ENCODE measurements at places on chromosomes 5 and 9.
A peak's percentile ranks its signal among the peaks of the same experiment; 100 is the strongest.

DNA sequence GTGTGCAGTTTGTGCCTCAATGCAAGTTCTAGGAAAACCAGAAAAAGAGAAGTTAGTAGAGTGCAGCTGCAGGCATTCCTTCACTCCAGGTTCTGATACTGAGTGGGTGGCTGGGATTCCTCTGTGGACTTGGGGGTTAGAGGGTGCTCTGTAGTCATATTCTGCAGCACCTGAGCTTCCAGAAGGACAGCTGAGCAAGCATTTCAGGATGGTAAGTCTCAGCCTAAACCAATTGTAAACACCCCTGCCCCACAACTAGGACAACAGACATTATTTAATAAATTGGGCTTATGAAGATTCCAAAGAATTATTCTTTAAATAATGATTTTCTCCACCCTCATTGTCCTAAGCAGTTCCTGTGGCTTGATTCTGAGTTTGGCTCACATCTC lies 9.1 kb downstream of the FAXDC2 start:
- DNase-seq, result no peak

DNA sequence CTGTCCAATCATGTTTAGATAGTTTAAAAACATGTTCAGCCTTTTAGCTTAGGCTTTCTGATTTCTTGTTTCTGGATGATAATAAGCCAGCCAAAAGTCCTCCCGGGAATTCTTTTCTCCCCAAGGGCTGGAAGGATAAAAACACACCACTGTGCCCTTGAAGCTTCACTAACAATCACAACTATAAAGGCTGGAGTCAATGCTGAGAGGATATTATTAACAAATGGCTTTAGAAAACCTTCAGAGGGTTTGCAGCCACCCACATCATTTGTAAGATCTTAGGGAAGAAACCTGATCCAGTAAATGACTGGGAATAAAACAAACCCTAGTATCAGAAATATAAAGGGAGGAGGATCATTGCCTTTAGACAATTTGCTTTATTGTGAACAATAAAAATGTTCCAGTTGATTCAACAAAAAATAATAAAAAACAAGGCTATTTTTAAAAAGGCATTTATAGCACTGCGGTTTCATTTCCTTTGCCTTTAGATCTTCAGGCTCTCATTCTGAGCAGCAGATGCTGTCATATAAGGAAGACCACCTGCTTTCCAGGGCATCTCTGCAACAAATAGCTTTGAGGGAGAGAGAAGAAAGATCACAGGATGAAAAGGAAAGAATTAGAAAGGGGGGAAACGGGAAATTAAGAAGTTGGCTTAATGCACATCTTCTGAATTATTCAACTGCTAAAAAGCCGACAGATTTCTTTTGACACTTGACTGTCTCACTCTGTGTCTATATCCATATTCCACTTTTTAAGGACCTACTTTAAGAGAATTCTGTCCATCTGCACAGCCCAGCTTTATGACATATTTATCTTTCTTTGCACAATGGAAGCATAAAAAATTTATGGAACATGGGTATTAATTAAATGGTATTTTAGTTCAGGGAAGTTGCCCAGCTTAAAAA lies 277.2 kb upstream of the SLC24A2 start:
- DNase-seq, result no peak

- DNase-seq, result no peak
These were observed 4.0 kb downstream of the SNX30 start for GRCh38 chr9:112754578-112754977.

DNA sequence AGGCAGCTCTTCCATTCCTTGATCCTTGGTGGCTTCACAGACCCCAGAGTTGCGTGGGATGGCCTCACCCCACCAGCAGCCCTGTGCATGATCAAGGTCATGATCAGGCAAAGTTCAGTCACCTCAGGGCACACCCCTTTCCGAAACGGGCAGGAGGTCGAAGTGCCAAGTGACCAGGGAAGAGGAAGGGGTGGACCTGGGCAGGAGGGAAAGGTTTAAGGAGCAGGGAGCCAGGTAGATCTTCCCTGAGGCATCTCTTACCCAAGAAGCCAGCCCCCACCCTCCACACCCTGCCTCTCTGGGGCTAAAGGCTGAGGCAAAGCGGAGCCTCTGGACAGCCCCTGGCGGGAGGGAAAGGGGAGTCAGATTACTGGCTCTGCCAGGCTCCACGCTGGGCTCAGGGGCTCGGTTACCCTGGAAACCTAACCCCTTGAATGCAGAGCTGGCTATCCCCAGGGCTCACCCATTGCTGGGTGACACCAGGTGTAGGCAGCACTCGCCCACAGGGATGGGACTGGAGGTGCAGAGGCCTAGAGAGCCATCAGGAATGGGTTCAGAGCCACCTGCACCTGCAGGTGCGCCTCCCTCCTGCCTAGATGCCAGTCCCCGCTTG lies 3.6 kb downstream of the MGAT4B start:
- no peak for DNase-seq

GRCh38 chr9:110886832-110887231 lies 151.4 kb downstream of the LPAR1 start:
- peak; percentile 10 for DNase-seq

DNA sequence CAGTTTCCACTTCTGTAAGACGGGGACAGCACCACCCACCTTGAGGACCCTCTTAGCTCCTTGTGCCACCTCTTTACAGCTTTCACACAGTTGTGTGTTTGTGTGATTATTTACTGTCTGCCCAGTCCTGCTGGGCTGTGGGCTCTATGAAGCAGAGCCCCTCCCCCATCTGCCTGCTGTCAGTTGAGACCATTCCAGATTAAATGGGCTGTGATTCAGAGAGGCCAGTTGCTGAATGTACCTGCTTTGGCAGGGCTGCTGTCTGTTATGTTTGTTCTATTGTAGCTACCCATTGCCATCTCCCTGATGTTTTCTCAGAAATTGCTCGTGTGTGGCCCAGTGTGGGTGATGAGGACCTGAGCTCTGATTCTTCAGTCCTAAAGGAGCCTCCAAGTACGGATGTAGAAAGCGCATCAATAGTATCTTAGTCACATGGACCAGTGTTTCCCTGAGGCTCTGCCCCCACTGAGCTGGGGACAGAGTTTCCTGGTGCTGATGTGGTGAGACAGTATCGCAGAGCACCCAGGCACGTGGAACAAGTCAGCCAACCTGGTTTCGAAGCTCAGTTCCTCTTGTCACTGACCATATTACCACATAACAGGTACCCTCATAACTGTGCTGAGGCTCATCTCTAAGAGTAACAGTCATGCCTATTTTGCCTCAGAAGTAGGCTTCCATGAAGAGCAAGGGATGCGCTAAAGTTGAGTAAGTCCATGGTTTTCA lies 3.7 kb downstream of the ANGPTL2 start:
- DNase-seq, result no peak

DNA sequence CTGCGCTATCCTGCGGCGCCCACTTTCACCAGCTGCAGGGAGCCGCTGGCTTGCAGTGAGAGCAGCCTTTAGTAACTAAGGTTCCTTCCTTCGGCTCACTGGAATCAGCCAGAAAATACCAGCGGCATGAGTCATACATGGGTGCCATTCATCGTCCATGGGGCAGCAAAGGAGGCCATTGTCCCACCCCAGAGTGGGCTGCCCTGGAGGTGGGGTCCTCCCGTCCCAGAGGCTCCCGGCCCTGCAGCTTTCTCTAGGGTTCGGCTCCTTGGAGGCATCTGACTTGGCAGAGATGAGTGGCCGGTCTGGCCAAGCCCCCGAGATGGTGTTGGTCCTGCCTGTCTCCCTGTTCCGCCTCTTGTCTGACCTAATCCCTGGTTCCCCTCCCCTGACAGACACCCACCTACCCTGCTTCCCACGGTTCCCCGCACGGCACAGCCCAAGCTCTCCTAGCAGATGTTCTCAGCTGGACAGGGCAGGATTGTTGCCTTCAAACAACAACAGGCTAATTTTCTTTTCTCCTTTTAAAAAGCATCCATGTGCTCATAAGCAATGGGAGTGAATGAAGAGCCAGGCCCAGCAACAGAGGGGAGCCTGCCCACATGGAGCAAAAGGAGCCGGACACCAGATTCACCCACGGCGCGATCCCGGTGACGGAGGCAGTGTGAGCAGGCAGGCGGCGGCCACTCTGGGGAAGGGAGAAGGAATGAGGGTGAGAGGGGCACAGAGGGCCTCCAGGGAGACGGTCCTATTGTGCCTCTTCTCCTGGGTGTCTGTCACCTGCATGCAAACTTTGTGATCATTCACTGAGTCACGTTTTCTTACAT lies 97.0 kb upstream of the COL5A1 start:
- DNase-seq, result no peak

- DNase-seq, result no peak
These were observed 37.7 kb upstream of the PCSK1 start for GRCh38 chr5:96470785-96471184.

- DNase-seq, result no peak
These were observed 8.2 kb upstream of the GLIPR2 start for GRCh38 chr9:36128349-36128748.

GRCh38 chr9:23774266-23774665 lies 51.8 kb downstream of the ELAVL2 start:
- no peak for DNase-seq

- no peak for DNase-seq
These were observed 140.1 kb downstream of the NR3C1 start for GRCh38 chr5:143263272-143263810.

DNA sequence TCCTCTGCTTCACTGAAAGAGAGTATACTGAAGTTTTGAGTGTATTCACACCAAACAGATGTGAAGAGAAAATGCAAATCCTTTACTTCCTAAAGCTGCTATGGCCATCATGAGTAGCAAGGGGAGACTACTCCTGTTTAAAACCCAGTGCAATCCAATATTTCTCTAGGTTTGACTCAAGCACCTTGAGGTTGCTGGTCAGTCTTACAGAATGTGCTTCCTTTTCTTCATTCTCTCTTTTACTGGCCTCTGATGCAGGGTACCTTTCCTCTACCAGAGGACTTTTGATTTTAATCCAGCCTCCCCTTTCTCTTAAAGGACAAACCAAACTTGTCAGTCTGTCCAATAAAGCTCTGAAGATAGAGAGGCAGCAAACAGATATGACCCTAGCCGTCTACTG lies 98.1 kb upstream of the TLE4 start:
- DNase-seq, result no peak

GRCh38 chr9:127968700-127969383 lies 11.9 kb downstream of the EEIG1 start:
- DNase-seq, result no peak

DNA sequence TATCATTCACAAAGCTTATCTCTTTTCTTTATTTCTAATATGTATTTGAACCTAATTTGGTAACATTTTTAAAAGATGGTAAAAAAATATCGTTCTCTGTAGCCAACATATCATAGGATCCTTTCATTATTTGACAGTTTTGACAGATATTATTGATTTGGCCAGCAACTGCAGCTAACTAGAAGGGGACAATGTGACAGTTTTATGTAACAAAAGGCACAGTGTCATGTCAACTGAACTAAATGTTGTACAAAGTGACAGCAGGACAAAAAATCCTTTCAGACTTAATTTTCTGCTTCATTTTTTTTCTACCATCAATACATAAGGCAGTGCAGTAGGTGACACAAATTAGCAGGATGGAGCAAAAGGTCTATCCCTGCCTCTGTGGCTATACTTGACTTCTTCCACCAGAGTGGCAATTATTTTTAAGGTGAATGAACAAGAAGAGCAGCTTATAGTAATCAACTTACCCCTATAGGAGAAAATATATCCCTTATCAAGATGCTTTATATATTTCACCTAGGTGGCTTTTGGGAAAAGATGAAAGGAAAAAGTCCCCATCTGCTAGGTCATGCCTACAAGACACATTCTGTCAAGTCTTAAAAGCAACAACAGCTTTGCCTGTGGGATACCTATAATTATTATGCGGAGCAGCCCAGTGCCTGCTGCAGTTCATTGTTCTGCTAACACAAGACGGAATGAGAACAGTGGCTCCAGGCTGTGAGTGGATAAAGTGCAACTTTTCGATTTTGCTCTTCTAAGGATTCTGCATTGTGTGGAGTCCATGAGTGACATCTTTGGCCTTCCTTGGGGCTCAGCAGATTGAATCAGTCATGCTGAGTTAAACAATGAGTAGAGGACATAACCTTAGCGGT lies 694.9 kb downstream of the ISL1 start:
- no peak for DNase-seq

DNA sequence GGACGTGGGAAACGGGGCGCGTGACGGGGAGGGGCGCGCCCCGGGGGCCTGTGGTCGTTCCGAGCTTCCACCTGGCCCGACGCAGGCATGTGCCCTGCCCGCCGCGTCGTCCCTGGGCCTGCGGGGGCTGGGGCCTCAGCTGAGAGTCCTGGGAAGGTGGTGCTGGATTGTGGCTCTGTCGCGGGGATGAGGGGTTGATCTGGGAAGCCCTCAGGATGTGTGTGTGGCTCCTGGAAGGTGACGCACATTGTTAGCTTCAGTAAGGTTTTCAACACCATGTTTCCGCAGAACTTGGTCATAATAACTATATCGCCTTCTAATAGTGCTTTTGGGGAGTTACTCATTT lies 589.1 kb downstream of the MTRR start:
- DNase-seq, result no peak

GRCh38 chr5:34691326-34691725 lies 35.2 kb downstream of the RAI14 start:
- DNase-seq, result no peak

GRCh38 chr5:17396247-17396646 lies 101.8 kb upstream of the TAF11L2 start:
- DNase-seq, result no peak

GRCh38 chr9:3181049-3181953 lies 337.4 kb upstream of the PUM3 start:
- DNase-seq, result no peak

DNA sequence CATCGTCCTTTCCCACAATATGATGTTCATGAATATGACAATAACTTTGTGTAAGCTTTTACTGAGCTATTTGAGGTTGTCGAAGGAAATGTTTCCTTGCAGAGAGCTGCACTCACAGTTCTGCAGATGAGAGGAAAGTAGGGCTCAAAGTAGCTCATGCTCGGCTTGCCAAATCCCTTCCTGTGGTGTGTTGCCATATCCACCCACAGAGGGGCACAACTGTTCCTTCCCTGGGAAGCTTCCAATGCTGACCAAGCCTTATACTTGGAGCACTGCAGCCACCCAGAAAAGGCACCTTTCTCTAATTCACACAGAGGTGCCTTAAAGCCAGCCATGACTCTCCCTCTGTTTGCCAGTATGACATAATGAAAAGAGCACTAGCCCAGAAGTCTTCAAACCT lies 390.3 kb downstream of the CAAP1 start:
- DNase-seq, result no peak

DNA sequence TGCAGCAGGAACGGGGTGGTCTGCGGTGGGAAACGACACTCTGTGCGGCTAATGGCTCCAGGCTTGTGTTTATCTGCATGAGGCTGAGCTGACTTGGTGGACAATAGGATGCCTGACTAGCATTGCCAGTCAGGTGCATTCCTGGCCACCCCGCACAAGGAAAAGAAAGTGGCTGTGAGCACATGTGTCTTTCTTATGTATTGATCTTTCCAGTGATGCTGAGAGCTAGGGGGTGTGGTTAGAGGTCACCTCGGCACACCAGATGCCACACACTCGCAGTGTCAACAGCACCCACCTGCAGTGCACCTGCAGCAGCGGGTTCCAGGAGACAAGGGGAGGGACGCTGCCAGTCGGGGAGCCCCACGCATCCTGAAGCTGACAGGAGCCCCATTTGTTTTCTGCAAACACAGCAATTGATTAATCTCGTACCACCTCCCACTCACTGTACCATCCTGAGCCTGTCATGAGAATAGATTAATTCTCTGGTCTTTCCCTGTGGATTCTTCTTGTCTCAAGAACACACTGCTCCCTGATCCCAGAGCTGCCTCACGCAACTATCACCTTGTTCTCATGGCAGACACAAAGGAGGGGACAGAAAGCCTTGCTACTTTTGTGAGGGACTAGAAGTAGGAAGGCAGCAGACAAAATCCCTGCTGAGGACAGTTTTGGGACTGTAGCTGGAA lies 251.7 kb upstream of the WWC1 start:
- DNase-seq, result no peak

GRCh38 chr9:119114681-119115080 lies 254.6 kb downstream of the BRINP1 start:
- DNase-seq, result no peak

GRCh38 chr5:133423011-133423617 lies 189.2 kb downstream of the FSTL4 start:
- no peak for DNase-seq
